NCI-H460 (cell line): ENCODE measurements at places on chromosomes 4 and X. TPM values are rescaled to one million over a fixed set of nuclear protein-coding genes. Genes with fewer than 3 reads are reported as not detected.

Gene KLHL15
- total RNA-seq = 18.1 and 19.3 TPM in 2 replicates

Gene CPE
- 1.1 and 2.1 TPM in 2 replicates for total RNA-seq

Gene NOX1
- total RNA-seq = 0.78 and 1.4 TPM in 2 replicates

Gene ARHGAP36
- total RNA-seq = not detected in 2 replicates

Gene FGFR3
- 0.49 and 0.62 TPM in 2 replicates for total RNA-seq

Gene SSX2
- total RNA-seq = not detected in 2 replicates
